ENCODE measurements at places on chromosomes 7 and 10.

GRCh38 chr10:13784067-13784466, 197.3 kb downstream of the PRPF18 start:
- no peak for DNase-seq

- no peak for DNase-seq
Observed at GRCh38 chr10:129174232-129175014, 292.6 kb upstream of the MGMT start.

DNA sequence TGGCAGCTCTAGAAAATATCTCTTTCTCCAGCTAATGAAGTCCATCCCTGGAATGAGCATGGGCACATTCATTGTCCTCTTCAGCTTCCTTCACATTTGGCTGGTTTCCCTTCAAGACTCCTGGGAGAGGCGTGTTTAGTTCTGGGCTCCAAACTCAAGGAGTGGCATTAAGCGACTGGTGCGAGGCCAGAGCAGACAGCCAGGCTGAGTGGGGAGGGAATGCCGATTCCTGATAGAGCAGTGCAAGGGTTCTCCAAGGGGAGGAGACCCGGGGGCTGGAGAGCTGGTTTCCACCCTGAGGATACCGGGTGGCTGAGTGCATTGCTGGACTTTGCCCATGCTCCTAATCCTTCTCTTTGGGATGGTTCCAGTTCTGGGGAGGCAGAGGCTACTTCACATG, 372.1 kb downstream of the RPS24 start:
- DNase-seq = no peak

DNA sequence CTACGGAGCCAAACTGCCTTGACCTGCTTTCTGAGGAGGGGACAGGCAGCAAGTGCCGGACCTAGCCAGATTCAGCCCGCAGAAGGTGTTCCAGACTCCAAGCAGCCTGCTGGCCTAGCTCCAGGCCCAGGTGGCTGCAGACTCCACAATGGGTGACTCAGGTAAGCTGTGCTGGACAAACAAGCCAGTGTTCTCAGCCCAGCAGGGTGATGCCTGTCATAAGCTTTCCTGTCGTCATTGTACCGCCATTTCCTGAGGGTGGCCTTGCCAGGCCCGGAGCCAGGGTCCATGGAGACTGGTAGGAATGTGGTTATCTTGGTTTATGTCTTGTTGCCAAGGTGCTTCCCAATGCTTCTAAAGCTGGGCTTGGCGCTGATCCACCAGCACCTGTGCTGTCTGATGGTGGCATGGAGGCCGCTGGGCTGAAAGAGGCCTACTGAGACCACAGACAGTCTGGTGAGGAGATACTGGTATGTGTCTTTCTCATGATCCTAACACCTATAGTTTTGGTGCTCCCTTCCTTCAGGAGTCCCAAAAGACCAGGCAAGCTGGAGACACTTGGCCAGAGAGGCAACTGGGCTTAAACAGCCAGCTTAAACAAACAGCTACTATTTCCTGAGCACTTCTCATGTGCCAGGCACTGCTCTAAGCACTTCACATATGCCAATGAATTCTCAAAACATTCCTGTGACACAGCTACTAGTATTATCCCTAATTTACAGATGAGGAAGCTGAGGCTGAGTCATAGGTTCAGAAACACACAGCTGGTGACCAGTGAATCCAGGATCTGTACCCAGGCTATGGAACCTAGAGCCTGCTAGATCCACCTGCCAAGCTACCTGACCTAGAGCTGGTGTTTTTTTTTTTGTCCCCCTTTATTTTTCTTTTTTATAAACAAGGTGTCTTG, 42.0 kb downstream of the ZC3HC1 start:
- DNase-seq = no peak
